ENCODE measurements at places on chromosomes 5 and 9. TPM values are rescaled to one million over a fixed set of nuclear protein-coding genes. Genes with fewer than 3 reads are reported as not detected.

INSL4 gene
- not detected for total RNA-seq

ASTN2 gene
- total RNA-seq: 13.7 TPM

TMC1 gene
- total RNA-seq: 0.95 TPM

UAP1L1 gene
- total RNA-seq: 5.4 TPM

NPDC1 gene
- total RNA-seq: 44.1 TPM

SV2C gene
- 0.24 TPM for total RNA-seq

LECT2 gene
- not detected for total RNA-seq

ADRA1B gene
- total RNA-seq: not detected

NIPAL4 gene
- total RNA-seq: 0.20 TPM

PTGES gene
- 3.2 TPM for total RNA-seq

KIF3A gene
- 11.5 TPM for total RNA-seq

NLN gene
- 186 TPM for total RNA-seq

LRRC14B gene
- not detected for total RNA-seq

CBY3 gene
- 1.4 TPM for total RNA-seq

CDKN2A gene
- 0.69 TPM for total RNA-seq

PPIC gene
- 9.0 TPM for total RNA-seq

PHF24 gene
- 0.35 TPM for total RNA-seq

FABP6 gene
- 3.6 TPM for total RNA-seq

PLK2 gene
- 19.8 TPM for total RNA-seq

DNM1 gene
- 43.7 TPM for total RNA-seq

PLPP1 gene
- 47.2 TPM for total RNA-seq

HTR4 gene
- total RNA-seq: not detected

VCP gene
- total RNA-seq: 375 TPM

SLC4A9 gene
- 0.15 TPM for total RNA-seq

C9orf50 gene
- not detected for total RNA-seq

BAAT gene
- not detected for total RNA-seq

UBE2QL1 gene
- 0.43 TPM for total RNA-seq

C5orf52 gene
- total RNA-seq: not detected

DIRAS2 gene
- 0.11 TPM for total RNA-seq

GRIA1 gene
- 1.1 TPM for total RNA-seq

PLPP7 gene
- total RNA-seq: 3.4 TPM

SLC6A18 gene
- not detected for total RNA-seq

DEPDC1B gene
- total RNA-seq: 67.4 TPM

FBP1 gene
- total RNA-seq: 1.0 TPM

ARID3C gene
- not detected for total RNA-seq

PFN3 gene
- not detected for total RNA-seq

PROB1 gene
- 3.1 TPM for total RNA-seq

HAVCR2 gene
- 0.11 TPM for total RNA-seq

B4GALT1 gene
- total RNA-seq: 18.2 TPM

ACSL6 gene
- total RNA-seq: 2.4 TPM

ACER2 gene
- total RNA-seq: 8.8 TPM

ZFP62 gene
- 38.5 TPM for total RNA-seq

MAN1B1 gene
- 35.1 TPM for total RNA-seq

PCDHA6 gene
- total RNA-seq: 6.5 TPM

NUTM2F gene
- total RNA-seq: not detected

SYK gene
- total RNA-seq: 5.6 TPM

SLC6A3 gene
- total RNA-seq: 0.46 TPM

GRXCR2 gene
- total RNA-seq: not detected

ADCY2 gene
- total RNA-seq: 131 TPM

CA9 gene
- 1.3 TPM for total RNA-seq

CDHR2 gene
- 0.43 TPM for total RNA-seq

C6 gene
- not detected for total RNA-seq

FAM221B gene
- not detected for total RNA-seq

RNF183 gene
- total RNA-seq: not detected

BHMT gene
- 1.6 TPM for total RNA-seq

IFNK gene
- not detected for total RNA-seq

RNF208 gene
- total RNA-seq: 8.9 TPM

Measured in H1 (cell line).